ENCODE measurements at places on chromosomes 16 and 17. TPM values are rescaled to one million over a fixed set of nuclear protein-coding genes. Genes with fewer than 3 reads are reported as not detected.

The UTP4 gene
- 22.9 TPM for total RNA-seq

The TSPOAP1 gene
- total RNA-seq: 7.9 TPM

The CLEC19A gene
- total RNA-seq: not detected

The CHST5 gene
- total RNA-seq: 116 TPM

The CTRB2 gene
- not detected for total RNA-seq

The PTGES3L gene
- total RNA-seq: 3.6 TPM

The OTOP2 gene
- 70.3 TPM for total RNA-seq

The LSM12 gene
- total RNA-seq: 59.7 TPM

The CACNG1 gene
- total RNA-seq: not detected

The ABCA6 gene
- total RNA-seq: 9.0 TPM

The KRT28 gene
- not detected for total RNA-seq

Data from left colon (tissue), 2 donors.